ENCODE measurements at places on chromosomes 6 and 20.
A peak's percentile ranks its signal among the peaks of the same experiment; 100 is the strongest.

DNA sequence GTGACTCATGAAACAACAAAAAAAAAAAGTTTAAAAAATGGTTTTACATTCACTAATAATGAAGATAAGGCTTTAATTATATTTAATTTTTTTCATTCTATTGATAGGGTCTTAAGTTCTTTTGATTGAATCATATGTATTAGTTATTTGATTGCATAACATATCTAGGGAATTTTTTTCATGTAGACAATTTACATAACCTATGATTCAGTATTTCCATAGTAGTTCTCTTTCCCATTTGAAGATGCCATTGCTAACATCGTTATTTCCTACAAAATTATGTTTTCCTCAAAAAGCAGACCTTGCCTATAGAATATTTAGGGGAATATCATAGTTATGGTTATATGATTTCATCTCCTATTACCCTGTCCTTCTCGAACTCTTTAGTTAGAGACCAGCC lies 463.4 kb downstream of the TFAP2B start:
- DNase-seq = no peak

GRCh38 chr6:6823568-6824224 lies 235.2 kb downstream of the LY86 start:
- DNase-seq = peak; percentile 77

- no peak for DNase-seq
Measured at GRCh38 chr6:116382587-116382986, 11.8 kb downstream of the DSE start.

- no peak for DNase-seq
Measured at GRCh38 chr6:17207281-17207680, 73.9 kb upstream of the RBM24 start.

- DNase-seq = no peak
Measured at GRCh38 chr6:146767632-146768031, 168.9 kb downstream of the ADGB start.

- DNase-seq = no peak
Measured at GRCh38 chr6:28251661-28252008, 434 bp downstream of the ZKSCAN4 start.

- DNase-seq = no peak
Measured at GRCh38 chr20:47250360-47250759, 106.1 kb downstream of the ZMYND8 start.

DNA sequence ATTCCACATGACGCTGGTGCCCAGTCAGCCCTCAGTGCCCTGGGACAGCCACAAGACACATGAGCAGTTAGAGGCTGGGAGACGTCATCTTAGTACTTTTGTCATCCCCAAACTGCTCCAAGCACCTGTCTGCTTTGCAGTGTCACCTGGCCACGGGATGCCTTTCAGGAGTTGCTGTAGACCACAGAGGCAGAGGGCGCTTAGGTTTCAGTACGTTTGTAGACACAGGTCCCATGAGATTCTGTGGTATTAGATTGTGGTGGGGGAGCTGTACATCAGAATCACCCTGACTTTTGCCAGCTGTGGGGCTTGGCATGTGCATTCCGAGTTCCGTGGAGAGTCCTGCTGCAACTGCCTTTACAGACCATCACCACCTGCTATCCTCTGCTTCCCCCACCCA lies 16.7 kb downstream of the MAVS start:
- DNase-seq = no peak

- no peak for DNase-seq
Measured at GRCh38 chr6:136532030-136532429, 18.2 kb downstream of the MAP7 start.

- no peak for DNase-seq
Measured at GRCh38 chr6:40923326-40923725, 115.7 kb downstream of the UNC5CL start.

GRCh38 chr6:105880030-105880492 lies 206.1 kb upstream of the PRDM1 start:
- peak; percentile 43 for DNase-seq

DNA sequence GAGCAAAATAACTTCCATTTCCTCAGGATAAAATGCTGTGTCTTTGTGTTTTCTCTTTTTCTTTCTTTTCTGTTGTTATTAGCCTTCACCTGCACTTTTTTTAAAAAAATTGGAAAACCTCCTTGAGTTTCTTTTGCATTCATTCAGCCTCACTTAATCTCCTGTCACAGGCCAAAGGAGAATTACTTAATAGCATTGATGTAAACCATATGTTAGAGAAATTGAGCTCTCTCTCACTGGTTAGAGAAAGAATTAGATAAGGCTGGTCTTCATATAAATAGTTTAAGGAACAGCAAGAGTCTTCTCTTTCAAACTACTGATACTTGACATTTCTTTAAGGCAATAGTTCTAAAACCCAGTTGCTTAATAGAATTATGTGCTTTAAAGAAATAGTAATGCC lies 564.2 kb downstream of the TFAP2B start:
- DNase-seq = no peak

- no peak for DNase-seq
Measured at GRCh38 chr6:7154341-7155139, 46.8 kb downstream of the RREB1 start.

DNA sequence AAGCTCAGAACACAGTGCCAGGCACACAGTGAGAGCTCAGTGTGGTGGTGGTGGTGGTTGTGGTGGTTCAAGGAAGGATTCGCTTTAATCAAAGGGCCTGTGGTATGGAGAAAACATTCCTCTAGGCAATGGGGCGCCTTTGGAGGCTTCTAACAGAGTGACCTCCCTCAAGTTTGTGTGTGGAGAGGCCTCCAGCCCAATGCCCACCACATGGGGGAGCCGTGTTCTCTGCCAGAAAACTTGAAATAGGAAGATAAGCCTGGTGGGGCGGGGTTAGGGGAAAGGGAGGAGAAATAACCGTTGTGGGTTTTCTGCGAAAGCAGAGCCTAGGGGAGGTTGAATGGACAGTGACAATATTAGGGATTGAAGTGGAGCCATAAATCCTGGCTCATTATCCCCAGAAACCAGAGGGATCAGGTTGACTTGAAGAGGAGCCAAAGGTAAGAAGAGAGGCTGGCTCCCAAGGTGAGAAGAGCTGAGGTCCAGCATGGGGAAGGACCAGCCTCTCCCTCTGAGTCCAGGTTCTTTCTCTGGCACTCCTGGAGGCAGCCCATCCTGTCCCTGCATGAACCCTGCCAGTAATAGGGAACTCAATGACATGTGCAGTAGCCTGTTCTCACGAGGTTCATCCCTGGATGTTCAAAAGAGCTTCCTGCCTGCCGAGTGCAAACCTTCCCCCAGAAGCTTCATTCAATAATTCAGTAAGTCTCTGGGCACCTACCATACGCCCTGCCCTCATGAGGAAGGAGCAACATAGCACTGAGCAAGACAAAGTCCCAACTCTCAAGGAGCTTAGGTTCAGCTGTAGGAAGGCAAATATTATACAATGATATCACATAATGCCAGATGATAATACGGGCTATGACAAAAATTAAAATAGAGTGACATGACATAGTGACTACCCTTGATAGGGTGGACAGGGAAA lies 51.4 kb downstream of the TGM2 start:
- no peak for DNase-seq

DNA sequence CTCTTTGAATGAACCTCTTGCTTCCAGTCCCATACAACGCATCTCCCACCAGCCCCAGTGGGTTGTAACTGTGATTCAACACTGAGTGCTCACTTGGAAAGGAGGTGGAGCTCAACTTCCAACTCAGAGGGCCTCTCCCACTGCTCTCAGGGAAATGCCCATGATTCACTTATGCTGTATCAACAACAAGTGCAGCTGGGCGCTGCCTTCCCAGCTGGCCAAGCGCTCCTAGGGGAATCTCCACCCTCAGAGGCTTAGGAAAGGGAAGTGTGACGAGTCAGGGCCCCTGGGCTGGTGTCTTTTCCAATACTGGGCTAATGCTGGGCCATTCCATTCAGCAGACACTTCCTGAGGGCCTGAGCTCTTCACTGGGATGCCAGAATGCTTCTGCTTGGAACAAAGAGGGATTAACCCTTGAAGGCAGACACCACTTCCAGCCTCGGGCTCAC lies 8.1 kb upstream of the OCSTAMP start:
- no peak for DNase-seq

DNA sequence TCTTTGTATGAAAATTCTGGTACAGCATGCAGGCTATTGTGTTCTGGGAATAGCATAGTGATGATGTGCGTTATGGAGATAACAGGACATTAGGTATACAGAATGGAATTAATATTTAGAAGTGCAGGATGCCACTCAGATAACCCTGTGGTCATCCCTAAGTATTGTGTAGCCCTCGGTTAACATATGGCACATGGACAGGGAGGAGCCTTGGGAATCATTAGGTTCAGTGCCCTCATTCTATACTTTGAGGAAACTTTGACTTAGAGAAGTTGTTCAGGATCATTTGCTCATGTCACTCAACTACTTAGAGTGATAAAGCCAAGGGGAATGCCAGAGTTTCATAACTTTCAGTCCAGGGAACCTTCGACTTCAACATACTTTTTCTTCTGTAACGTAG lies 185.9 kb downstream of the UST start:
- no peak for DNase-seq

DNA sequence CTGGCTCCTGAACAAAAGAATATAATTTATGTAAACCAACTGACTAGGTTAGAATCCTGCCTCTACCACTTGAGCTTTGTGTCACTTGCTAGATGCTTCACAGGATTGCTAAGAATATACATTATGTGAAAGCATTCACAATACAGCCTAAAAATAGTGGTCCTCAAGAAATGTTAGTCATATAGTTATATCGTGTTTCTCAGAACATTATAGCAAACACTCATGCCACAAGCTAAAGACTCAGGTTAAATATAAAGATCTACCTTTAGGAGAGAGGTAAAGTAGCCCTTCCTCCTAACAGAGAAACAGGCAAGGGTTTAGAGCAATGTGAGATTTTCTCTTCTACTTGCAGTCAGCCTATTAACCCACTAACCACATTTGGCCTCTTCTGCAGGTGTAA lies 17.8 kb upstream of the ALDH8A1 start:
- no peak for DNase-seq

DNA sequence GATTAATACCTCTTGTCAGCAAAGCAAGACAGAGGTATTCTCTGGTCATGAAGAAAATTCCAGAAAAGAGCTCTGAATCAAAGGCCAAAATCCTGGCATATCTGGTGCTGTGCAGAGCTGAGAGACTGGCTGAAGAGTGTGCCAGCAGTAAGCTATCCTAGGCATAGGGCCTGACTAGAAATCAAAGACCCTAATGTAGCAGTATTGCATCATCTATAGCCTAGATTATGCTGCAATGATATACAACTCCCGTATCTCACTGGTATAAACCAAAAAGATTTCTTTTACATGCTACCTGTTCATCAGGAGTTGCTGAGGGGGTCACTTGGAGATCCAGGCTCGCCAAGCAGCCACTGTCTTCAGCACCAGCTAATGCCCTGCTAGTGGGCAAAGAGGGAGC lies 30.9 kb upstream of the TRIM39 start:
- no peak for DNase-seq

All from lower leg skin (tissue), 4 donors.